NCI-H187 treated with DMSO at 0.1 percent for 48 hours (cell line): ENCODE measurements at places on chromosomes 7 and 10.

GRCh38 chr10:75723319-75723980 is 292.0 kb downstream of the LRMDA start:
- DNase-seq, result no peak

- DNase-seq, result no peak
Measured at GRCh38 chr7:28005075-28005846, 175.3 kb downstream of the JAZF1 start.

GRCh38 chr10:95254629-95255028 is 36.2 kb downstream of the PDLIM1 start:
- no peak for DNase-seq

GRCh38 chr7:128446306-128446705 is 9.4 kb upstream of the HILPDA start:
- no peak for DNase-seq

- no peak for DNase-seq
Measured at GRCh38 chr7:78226059-78226719, 427.6 kb downstream of the PHTF2 start.

GRCh38 chr10:6562221-6562620 is 17.9 kb downstream of the PRKCQ start:
- DNase-seq, result no peak

- DNase-seq, result no peak
Measured at GRCh38 chr7:88689821-88690220, 69.7 kb upstream of the ZNF804B start.

- DNase-seq, result no peak
Measured at GRCh38 chr7:66518151-66518691, 110.5 kb upstream of the KCTD7 start.

DNA sequence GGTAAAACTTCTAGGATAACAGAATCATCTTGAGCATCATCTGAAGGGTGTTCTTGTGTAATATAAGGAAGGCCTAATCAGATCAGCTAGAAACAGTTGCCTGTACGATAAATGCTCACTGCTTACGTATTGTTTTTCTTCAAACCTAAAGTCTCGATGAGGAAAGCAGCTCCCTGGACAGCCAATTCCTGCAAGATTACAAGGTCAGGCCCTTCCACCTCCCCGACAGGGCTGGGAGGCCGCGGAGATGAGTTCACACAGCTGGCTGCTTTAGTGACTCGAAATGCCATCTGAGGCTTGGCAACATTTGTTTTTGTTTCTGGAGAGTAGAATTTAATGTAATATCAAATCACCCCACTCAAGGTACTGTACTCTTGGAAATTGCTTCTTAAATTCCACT is 95.1 kb upstream of the PFKP start:
- DNase-seq, result no peak

DNA sequence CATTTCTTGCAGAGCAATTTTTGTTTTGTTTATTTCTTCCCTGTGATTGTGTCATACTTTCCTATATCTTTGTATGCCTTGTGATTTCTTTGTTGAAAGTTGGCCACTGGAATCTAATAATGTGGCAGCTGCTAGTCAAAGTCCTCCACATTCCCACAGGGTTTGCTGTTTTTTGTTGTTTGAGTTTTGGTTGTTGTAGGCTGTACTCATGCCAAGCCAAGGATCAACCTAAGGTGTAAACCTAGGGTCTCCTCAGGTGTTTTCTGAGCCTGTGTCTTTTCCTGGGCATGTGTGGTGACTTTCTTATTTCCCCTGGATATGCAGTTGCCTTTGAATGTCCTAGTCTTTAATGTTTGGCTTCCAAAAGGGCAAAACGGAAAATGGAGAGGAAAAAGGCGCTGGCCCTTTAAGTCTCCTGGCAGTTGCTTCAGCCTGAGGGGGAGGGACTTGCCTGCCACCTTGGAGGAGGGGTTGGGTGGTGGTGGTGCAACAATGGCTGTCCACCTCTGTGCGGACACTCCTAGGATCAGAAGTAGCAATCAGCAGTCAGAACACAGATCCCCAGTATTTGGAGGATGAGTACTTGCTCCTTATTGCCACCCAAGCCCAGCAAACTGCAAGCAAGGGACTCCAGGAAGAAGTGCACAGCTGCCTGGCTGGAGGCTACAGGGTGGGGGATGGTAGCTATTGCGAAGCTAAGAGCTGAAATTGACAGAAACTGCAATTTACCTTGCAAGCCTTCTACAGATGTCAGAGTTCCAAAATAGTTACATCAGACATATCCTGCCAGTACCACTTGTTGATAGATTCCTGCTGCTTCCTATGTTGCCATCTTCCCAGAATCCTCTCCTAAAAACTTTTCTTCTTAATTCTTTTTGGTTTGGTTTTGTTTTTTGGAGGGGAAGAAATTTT is 5.6 kb upstream of the ZNF518A start:
- DNase-seq, result no peak

- no peak for DNase-seq
Measured at GRCh38 chr7:196283-196682, 3.9 kb downstream of the FAM20C start.

GRCh38 chr10:12681252-12681651 is 320.3 kb downstream of the CCDC3 start:
- no peak for DNase-seq

GRCh38 chr10:111379534-111380187 is 302.8 kb downstream of the ADRA2A start:
- DNase-seq, result no peak

GRCh38 chr10:49362596-49363260 is 33.2 kb downstream of the DRGX start:
- DNase-seq, result no peak

GRCh38 chr7:28329661-28330363 is 82.5 kb upstream of the CREB5 start:
- DNase-seq, result no peak

DNA sequence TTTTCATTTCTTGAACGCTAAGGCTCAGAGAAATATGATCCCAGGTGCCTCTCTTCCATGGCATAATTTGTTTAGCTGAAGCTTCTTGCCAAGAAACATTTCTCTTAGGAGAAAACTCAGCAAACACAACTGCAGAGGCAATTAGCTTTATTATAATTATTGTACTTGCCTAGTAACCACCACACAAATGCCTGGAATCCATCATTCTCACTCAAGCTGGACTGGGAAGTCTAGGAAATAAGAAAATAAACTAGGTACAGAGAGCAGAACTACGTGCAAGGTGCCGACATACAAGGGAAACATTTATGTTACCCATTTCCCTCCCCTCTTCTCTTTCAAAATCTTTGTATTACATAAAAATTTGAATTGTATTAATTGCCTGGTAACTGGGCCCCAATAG is 15.1 kb downstream of the SLC35B4 start:
- no peak for DNase-seq

DNA sequence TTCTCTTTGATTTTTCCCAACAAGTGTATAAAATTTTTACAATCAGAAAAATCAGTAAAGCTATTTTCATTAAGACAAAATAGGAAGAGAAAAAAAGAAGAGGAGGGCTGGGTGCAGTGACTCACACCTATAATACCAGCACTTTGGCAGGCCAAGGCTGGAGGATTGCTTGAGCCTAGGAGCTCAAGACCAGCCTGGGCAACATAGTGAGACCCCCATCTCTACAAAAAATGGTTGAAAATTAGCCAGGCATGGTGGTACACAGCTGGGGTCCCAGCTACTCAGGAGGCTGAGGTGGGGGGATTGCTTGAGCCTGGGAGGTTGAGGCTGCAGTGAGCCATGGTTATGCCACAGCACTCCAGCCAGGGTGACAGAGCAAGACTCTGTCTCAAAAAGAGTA is 172.3 kb downstream of the AKR1D1 start:
- no peak for DNase-seq

GRCh38 chr10:1850971-1851527 is 113.7 kb upstream of the ADARB2 start:
- no peak for DNase-seq

GRCh38 chr10:59222788-59223187 is 46.3 kb downstream of the PHYHIPL start:
- no peak for DNase-seq

GRCh38 chr10:21010615-21011014 is 113.5 kb upstream of the NEBL start:
- no peak for DNase-seq

GRCh38 chr10:45437587-45438465 is 63.8 kb downstream of the ALOX5 start:
- no peak for DNase-seq

- DNase-seq, result no peak
Measured at GRCh38 chr7:44244282-44244681, 43.5 kb downstream of the YKT6 start.

DNA sequence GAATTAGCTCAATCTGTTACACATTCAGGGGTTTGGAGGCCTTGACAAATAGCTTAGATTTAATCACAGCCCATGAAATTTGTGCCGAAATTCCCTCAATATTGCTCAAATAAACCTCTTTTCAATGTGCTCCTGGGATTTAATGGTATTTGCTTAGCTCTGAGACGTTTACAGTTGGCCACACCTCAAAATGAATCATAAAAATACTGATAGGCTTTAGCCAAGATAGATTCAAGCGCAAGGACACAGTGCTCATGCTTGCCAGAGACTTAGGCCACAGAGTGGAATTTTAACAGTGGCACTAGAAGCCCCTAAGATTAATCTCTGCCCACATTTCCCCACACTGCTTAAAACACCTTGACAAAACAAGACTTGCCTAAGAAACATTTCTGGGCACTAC is 2.3 kb upstream of the SEMA3C start:
- DNase-seq, result no peak

DNA sequence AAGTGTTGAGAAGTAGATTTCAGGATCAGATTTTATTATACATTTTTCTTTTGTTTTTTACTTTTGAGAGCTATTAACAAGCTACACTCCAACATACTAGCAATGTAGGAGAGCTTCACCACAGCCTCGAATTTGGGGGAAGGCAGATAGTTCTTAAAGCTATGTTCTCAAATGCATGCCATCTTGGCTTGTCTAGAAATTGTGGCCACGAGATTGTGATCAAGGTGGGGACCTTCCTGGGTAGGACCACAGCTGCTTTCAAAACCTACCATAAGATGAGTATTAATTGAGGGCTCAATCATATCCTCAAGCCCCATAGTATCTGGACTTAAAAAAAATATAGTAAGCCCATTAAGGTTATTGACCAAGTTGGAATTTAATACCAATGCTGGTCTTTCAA is 27.9 kb upstream of the JAZF1 start:
- DNase-seq, result no peak

GRCh38 chr10:51724038-51724437 is 24.6 kb upstream of the CSTF2T start:
- DNase-seq, result no peak

DNA sequence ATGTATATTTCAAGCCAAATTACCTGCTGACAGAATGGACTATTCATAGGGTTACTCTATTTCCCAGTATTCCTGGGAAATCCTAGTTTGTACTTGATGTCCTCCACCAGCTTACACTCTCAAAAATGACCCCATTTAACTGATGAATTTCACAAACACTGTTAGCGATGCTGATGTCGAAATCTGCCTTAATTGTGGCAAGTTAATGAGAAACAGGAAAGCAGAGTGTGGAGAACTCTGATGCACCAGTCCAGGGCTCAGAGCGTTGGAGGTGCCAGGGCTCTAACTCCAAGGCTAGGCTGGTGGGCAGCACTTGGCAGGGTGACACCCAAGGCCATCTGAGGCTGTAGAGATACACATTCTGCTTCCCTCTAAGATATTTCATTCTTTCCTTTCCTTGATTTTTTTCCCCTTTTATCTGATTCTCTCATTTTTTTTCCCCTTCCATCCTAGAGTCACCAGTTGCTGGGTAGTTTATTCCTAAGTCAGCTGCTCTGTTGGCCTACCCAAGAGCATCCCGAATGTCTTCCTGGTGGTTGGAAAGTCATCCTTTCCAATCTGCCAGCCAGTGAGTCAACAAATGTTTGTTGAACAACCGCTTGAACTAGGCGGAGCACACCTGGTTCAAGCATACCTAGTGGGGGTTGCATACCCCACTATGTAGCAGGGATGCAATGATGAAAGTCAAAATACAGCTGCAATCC is 525.0 kb upstream of the NRP1 start:
- DNase-seq, result no peak

- DNase-seq, result no peak
Measured at GRCh38 chr7:64654796-64655548, 11.0 kb upstream of the ZNF107 start.

DNA sequence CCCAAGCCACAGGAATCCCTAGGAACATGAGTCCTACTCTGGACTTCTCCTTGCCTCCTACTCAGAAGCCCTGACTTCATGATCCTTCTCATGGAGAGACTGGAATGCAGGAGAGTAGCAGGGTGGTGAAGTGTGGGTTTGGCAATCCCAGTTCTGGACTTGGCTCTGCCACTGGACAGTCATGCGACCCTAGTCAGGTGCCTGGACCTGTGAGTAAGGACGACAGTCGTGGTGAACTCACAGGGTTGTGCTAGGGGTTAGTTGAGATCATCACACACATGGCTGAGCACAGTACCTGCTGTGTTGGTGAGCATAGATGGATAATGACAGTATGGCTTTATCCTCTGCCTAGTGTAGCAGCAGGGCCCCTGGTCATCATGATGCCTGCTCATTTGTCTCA is 117.9 kb downstream of the LRRC18 start:
- no peak for DNase-seq

DNA sequence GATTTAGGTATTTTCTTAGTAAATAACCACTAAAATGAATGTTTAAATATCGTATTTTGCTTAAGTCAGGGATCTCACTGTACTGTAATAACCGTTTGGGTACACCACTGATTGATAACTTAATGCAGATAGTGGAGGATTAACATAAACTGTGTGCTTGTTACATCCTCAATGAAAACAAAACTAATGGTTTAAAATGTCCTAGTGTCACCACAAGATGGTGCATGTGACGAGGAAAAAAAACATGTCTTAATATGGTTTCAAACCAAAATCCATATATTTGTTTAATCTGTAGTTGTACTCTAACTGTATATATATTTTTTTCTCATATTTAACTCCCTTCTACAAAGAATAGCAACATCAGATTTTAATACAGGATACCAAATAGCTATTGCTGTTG is 19.2 kb downstream of the ARMC10 start:
- no peak for DNase-seq

DNA sequence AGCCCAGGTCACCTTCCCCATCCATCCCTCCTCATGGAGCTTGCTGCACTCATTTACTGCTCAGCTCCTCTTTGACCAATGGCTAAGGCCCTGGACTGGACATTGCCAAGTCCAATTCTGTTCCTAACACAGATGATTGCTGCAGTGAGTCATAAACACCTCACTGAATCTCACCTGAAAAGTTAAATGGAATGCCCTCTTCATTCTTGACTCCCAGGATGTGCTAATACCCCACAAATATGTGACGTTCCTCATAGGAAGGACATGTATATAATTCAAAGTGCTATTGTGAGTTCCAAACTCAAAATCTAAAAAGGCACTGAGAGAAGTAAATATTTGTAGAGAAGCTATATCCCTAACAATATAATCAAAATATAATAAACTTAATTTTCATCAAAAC is 73.5 kb upstream of the DLX6 start:
- no peak for DNase-seq

GRCh38 chr10:49761789-49762565 is at the start of gene OGDHL:
TSS of gene OGDHL (minus strand) at chr10:49762323. CDS start at chr10:49758592, 3,731 bp downstream.
- no peak for DNase-seq

- DNase-seq, result no peak
Measured at GRCh38 chr7:37284805-37285231, 163.8 kb downstream of the ELMO1 start.

- DNase-seq, result no peak
Measured at GRCh38 chr10:3701491-3701890, 83.5 kb downstream of the KLF6 start.

- no peak for DNase-seq
Measured at GRCh38 chr7:2037808-2038522, 194.8 kb downstream of the MAD1L1 start.
